NCI-H524 treated with DMSO at 0.1 percent for 48 hours (cell line): ENCODE measurements at places on chromosomes 7 and 10.

DNA sequence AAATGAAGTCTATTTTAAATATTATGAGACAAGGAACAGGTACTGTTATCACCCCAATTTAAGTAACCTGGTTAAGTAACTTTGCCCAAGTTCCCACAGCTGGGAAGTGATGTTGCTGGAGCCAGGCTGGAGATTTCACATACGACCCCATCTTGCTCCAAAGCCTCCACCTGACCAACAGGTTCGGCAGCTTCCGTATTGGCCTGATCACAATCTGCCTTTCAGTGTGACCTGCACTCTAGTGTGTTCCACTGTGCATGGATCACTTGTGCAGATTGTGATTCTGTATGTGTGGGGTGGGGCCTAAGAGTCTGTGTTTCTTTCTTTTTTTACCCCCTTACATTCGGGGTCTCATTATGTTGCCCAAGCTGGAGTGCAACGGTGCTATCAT, 66.1 kb downstream of the PRTFDC1 start:
- no peak for DNase-seq

GRCh38 chr10:123945325-123945920, 53.8 kb upstream of the CPXM2 start:
- DNase-seq = no peak

DNA sequence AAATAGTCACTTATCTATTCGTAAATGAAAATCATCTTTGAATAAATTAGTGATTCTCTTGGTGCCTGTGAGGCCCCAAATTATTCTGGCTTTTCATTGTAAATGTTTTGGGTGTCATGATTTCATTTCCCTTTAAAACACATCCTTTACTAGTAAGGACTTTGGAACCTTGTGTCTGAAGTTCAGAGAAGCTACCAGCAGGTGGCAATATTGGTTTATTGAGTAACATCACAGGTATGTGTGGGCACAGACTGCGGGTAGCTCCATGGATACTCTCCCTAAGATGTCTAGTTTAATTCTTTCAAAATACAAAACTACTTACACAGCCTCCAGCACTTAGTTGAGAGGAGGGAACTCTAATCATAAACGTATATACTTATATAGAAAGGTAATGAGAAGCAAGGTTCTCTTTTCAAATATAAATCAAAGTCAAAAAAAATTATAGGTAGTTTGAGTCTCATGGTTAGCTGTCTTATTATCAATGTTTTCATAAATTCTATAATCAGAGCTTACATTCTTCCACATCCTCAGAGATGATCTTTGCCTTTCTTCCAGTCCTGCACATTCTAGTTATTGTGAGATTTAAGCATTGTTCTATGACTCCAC, 449.6 kb downstream of the GRM8 start:
- peak; percentile 46 for DNase-seq

DNA sequence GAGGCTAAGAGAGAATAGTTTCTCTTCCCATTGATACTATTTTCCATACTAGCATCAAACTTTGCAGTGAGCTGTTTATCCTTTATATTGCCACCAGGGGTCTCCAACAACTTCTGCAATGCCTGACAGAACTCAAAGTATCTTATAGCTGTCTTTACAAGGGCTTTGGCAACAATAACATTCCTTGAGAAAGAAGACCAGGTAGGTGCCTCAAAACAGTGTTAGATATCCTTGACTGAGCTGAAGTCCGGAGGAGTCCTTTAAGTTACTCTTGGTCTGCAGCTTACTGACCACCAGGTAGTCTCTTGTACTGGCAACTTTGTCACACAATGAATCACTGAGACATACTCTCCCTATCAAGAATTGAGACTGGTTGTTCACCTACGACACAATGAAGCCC, 30.0 kb upstream of the TES start:
- DNase-seq = no peak

GRCh38 chr10:29472301-29473086, 162.3 kb downstream of the SVIL start:
- no peak for DNase-seq

DNA sequence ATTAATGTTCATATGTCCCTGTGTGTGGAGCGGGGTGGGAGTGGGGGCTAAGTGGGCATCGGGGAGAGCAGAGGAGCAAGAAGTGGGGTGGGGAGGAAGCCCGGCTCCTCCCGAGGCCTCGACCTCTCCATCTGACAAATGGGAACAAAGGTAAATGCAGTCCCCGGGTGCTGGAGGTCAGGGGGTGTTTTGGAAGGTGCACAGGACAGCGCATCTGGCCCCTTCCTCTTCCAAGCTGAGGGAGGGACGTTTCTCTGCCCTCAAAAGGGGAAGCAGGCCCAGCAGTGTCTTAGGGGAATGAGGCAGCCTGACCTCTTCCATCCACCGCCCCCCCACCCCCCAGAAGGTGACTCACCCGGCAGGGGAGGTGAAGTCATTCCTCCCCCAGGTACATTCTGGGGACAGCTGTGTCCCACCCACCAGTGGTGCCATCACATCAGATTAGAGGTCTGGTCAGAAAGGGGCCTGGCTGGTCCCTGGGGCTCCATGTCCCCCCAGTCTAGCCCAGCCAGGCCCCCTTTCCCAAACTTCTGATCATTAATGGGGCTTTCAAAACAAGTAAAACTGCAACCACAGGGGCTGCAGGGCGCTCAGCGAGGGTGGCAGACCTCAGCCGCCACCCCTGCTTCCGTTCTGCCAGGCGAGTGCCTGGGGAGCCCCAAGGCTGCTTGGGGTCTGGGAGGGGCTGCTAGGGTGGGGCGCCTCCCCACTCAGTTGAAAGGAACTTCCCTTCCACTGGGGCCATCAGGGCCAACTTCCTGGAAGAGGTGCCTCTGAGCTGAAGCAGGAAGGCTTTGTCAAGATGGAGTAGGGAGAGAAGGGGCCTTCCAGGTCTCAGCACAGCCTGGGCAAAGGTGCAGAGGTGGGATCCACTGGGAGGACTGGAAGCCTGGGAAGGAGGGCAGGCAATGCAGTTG, 10.8 kb downstream of the LFNG start:
- DNase-seq = no peak

DNA sequence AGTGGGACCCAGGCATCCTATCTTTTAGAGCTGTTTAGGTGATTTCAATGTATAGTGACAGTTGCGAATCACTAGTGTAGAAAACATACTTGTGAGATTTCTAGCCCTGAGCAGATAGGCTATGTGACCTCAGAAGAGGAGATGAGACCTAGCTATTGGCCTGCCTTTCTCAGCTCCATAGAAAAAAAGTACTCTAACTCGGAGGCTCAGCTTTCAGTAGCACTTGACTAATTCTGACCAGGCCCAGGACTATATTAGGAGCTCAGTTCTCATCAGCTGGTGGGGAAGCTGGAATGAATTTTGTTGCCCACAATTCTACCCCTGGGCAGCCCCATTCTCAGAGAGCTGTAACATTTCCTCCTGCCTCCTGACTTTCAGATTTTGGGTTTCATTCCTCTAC, 179.9 kb upstream of the NAMPT start:
- no peak for DNase-seq

GRCh38 chr10:131070856-131071255, 240.7 kb downstream of the TCERG1L start:
- DNase-seq = no peak

- no peak for DNase-seq
These were observed 2.7 kb downstream of the ITGB1 start for GRCh38 chr10:32955299-32955772.

DNA sequence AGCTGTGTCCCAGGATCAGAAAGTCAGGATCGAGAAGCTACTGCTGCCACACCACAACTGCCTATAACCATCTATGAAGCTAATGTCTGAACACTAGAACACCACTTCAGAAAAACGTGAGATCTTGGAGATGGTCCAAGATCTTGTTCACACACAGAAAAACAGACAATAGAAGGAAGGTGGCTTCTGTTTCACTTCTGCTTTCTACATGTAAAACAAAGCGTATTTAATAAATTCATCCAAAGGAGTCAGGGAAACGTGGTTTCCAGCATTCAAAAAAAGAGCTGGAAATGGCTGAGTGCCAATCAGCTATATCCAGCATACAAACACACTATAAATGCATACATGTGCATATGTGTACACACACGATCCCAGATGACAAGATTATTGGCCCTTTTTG, 70.2 kb upstream of the CCDC71L start:
- DNase-seq = no peak

- no peak for DNase-seq
These were observed 279.4 kb downstream of the FZD1 start for GRCh38 chr7:91543646-91544045.

GRCh38 chr7:77258593-77258992, 59.0 kb upstream of the FGL2 start:
- DNase-seq = no peak

DNA sequence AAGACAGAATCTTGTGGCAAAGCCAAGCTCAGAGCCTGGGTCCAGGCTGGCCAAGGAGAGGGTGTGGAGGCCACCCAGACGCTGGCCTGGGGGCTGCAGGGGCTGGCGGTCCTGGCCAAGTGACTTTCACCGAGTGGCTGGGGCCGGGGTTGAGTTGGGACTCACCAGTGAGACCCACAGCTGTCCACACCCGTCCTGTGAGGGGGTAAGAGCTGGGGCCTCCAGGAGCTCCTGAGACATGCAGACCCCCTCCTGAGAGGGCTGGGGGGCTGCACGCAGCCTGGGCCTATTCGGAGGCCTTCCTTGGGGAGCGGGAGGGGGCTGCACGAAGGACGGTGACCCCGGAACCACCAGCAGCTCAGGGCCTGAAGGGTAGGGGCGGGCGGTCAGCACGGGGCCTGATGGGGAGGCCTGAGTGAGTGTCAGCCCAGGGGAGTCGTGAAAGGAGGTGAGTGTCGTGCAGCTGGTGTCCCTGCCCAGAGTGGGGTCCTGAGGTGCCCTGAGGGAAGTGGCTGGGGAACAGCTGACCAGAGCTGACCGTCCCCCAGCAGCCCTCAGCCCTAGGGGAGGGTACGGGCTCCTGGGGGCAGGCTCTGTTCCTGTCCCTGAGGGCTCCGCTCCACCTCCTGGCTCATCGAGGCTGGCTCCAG, 100.9 kb downstream of the FOXL3 start:
- no peak for DNase-seq

DNA sequence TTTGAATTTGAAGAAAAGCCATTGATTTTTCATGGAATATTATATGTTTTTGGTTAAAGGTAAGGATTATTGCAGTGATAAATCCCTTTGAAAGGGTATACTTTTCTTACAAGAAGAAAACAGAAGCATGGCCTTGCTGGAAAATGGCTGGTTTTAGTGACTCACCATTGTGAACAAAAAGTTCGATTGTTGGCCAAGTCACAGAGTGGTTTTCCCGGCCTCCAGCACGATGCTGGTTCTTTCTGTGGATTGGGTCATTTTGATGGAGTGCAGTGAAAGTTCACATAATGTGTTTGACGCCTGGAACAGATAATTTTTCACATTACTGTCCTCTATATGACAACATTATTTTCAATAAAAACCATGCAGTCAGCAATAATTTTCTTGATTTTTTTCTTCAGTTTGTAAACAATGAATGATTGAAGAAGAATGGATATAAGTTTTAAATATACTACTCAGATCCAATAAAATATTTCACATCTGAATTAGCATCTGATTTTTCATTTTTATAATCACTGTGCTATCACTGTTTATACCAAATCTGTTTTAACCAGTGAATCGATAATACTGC, 60.9 kb downstream of the RBM20 start:
- DNase-seq = no peak

GRCh38 chr10:113746217-113746957, 5.1 kb upstream of the PLEKHS1 start:
- no peak for DNase-seq

- no peak for DNase-seq
These were observed 154.8 kb downstream of the RPS24 start for GRCh38 chr10:78188446-78188845.

DNA sequence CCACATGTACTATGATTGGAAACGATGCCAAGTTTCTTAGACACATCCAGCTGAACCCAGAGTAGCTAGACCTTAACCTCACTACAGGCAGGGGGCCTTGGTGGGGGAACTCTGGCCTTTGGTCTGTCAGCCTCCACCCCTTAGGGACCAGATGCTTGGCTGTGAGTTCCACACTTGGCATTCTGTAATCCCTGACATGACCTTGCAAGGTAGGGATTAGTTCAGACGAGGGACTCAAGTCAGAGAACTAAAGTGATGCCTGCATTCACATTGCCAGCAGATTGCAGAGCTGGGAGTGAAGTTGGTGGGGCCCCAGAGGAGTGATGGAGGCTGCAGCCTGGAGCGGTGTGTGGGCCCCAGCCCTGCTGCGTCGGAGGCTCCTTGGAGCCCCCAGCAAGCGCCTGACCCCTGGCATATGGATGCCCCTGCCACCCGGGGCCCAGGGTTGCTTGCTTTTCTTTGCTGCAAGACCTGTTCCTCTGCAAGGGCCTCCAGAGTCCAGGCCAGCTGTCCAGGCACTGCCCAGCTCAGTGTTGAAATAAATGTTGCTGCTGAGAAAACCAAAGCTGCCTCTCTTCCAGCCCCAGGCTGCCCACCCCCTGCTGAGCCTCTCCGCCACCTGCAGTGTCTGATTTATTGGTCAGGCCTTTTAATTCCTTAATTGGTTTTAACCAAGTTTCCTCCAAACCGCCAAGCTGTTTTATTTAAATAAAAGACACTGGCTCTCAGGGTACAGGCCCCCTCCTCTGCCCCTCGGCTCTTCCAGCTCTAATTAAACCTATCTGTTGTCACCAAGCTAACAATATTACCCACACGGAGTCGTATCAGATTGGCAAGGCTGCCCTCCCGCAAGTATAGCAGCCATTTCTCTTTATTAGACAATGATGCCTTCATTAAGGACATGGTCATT, 4.7 kb downstream of the NPTX2 start:
- peak; percentile 34 for DNase-seq

- no peak for DNase-seq
These were observed 14.1 kb upstream of the SUN1 start for GRCh38 chr7:818031-818699.

DNA sequence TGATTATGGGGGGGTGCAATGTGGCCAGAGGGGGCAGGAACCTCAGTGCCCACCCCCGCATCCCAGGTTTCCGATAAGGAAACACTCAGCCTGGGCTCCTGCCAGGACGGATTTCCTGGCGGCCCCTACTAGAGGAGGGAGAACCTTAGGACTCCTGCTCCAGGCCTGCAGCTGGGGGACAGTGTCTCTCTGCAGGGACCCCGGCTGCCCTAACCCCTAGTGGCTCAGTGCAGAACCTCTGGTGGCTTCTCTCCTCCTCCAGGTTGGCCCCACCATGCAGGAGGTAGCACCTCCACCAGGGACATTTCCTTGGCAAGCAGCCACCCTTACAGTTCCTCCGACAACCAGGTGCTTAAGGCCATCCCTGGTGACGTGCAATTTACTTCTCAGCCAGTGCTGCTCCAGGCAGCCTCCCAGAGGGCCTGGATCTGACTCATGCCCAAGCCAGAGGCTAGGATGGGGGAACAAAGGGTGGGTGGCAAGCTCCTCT, 31.9 kb downstream of the SH2B2 start:
- no peak for DNase-seq

- DNase-seq = no peak
These were observed 22.0 kb upstream of the MAGI2 start for GRCh38 chr7:79475455-79475854.

GRCh38 chr7:155951554-155952158, 139.4 kb upstream of the SHH start:
- DNase-seq = no peak

GRCh38 chr10:103852856-103853255, 2.5 kb downstream of the SH3PXD2A start:
- DNase-seq = no peak

DNA sequence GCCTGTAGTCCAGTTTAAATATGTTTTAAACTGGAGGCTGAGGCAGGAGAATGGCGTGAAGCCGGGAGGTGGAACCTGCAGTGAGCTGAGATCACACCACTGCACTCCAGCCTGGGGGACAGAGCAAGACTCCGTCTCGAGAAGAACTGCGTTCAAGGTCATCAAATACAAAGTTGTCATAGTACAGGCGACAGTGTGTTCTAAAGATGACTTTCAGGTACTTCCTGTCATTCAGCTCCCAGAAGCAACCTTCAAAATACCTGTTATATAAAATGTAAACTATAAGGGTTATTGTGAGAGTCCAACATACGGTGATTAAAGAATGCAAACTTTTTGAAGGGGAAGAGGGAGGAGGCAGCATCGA, 8.7 kb downstream of the MPP7 start:
- DNase-seq = no peak
